ENCODE measurements at places on chromosomes 2 and 18. TPM values are rescaled to one million over a fixed set of nuclear protein-coding genes. Genes with fewer than 3 reads are reported as not detected.

GRCh38 chr2:191301971-191302370, 56.8 kb downstream of the MYO1B start:
- no peak for DNase-seq

GRCh38 chr2:72581560-72582181, 244.2 kb downstream of the EXOC6B start:
- DNase-seq, result no peak

- DNase-seq, result no peak
These were observed 121.7 kb downstream of the FSIP2 start for GRCh38 chr2:185860321-185860720.

GRCh38 chr2:220994846-220995245, 577.3 kb downstream of the EPHA4 start:
- DNase-seq, result no peak

GRCh38 chr2:208250388-208250787, 4.5 kb downstream of the IDH1 start:
- no peak for DNase-seq

DNA sequence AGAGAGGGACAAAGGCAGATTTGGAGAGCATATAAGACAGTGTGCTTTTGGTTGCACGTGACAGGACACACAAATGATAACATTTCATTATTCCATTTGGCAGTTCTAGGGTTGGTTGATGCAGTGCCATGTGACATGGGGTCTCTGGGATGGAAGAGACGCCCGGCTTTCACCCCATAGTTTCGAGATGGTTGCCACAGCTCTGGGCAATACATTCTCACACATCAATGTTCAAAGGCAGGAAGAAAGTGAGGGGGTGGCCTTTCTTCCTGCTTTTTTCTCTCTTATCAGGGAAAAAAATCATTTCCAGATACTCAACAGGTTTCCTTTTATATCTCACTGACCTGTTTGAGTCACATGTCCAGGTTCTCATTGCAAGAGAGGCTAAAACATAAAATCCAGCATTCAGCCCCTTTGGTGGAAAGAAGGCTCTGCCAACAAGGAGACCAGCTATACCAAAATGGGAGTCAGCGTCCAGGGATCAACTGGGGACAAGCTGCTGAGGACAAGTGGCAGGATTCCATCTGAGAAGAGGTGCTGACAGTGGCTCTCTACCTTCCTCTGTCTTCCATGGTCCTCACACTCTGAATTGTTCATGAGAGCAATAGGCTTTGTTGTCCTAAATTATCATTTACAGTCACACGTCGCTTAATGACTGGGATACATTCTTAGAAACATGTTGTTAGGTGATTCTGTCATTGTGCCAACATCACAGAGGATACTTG, 29.1 kb upstream of the ANKRD44 start:
- DNase-seq, result no peak

DNA sequence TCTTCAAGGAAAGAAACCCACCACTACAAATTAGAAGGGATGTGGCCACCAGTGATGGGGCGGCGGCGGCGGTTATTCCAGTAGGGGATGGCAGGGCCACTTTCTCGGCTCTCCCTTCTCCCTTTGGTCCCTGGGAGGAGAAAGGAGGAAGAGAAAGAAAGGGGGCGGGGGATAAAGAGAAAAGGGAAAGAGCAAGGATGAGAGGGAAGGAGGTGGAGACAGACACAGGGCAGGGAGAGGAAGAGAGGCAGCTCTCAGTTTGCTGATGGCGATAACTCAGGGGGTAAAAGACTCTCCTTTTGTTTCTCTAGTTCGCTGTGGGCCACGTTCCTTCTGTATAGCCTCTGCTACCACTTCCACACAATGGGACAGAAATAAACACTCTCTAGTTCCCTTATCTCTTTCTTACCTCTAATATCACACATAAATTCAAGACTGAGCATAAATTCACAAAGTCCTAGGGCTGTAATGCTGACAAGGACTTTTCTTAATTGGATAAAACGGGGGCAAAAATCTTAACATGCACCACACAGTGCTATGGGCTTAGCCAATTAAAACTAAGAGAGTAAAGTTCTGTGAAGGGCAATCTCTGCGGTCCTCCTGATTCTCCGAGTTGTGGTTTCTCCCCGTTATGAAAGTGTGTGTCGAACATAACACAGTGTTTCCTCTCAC, 14.6 kb downstream of the SFT2D3 start:
- DNase-seq, result no peak

- DNase-seq, result no peak
These were observed 49.3 kb downstream of the HS6ST1 start for GRCh38 chr2:128269063-128269989.

DNA sequence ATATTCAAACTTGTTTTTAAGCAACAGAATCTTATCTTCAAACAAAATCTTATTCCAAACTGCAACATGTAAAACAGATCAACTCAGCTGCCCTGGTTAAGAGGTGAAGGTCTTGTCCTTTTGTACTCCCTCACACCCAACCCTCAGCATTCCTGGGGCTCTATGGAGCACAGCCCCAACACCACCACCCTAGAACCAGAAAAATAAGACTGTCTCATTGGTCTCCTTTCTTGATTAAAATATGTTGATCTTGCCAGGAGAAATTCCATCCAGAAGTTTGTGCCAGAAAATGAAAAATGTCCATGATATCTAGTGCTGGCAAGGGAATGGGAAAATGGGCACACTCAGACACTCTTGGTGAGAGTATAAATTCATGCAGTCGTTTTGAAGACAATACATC, 62.1 kb upstream of the TMEM17 start:
- no peak for DNase-seq

DNA sequence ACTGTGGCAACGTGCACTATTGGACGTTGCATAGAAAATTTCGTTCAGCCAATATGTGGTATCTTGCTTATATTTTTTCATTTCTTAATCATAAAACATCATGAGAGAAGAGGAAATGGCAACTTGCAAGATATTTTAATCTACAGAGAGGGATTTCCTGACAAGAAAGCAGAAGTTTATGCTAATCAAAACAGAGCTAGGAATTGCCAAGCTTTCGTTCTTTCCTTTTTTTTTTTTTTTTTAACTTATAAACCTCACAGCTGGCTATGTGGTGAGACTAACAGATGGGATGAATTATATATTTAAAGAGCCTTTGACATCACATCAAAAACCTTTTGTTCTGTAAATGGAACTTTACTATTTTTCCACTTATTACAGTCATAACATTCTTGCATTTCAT, 1136.9 kb upstream of the TMEFF2 start:
- DNase-seq, result no peak

GRCh38 chr2:96884299-96885094, 14.6 kb upstream of the SEMA4C start:
- no peak for DNase-seq

GRCh38 chr2:132400169-132400900, 16.3 kb upstream of the GPR39 start:
- peak; percentile 15 for DNase-seq

DNA sequence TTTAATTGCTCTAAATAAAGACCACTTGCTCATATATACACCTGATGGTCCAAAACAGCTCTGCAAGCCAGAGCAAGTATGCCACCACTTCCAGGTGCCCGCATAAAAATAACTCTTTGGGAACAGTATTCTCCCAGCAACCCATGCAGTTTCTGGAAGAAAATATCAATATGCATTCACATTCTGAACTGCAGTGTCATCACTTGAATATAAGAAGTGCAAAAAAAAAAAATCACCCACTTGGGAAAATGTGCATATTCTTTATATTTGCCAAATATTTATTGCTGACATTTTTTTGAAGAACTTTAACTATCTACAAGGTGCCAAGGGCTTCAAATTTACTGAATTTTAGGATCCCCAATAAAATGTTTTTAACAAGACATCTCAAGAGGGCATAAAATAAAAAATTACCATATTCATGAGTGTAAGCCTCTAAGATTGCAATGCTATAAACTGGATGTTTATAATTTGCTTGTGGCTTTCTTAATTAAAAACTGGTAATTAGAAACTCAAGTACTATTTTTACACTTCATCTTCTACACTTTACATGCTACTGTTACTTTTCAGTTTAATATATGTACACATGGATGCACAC, 360.6 kb upstream of the HNRNPA3 start:
- no peak for DNase-seq

GRCh38 chr2:136448986-136449780, 316.2 kb upstream of the THSD7B start:
- DNase-seq, result no peak

- no peak for DNase-seq
These were observed 55.1 kb upstream of the ACSL3 start for GRCh38 chr2:222805591-222806304.

- DNase-seq, result no peak
These were observed 16.9 kb downstream of the PSTPIP2 start for GRCh38 chr18:46054956-46055837.

Gene RAD51AP2
- polyA plus RNA-seq, result not detected

Gene TMEM17
- polyA plus RNA-seq, result 2.8 TPM

Gene RFTN2
- polyA plus RNA-seq, result 0.16 TPM

Gene HOXD4
- polyA plus RNA-seq, result 0.28 TPM

Gene SH3RF3
- polyA plus RNA-seq, result 3.6 TPM

Data from BJ (cell line).